ENCODE measurements at places on chromosomes 2 and 18.
A peak's percentile ranks its signal among the peaks of the same experiment; 100 is the strongest.

- no peak for DNase-seq
These were observed 133.4 kb downstream of the PLCL1 start for GRCh38 chr2:197937814-197938213.

DNA sequence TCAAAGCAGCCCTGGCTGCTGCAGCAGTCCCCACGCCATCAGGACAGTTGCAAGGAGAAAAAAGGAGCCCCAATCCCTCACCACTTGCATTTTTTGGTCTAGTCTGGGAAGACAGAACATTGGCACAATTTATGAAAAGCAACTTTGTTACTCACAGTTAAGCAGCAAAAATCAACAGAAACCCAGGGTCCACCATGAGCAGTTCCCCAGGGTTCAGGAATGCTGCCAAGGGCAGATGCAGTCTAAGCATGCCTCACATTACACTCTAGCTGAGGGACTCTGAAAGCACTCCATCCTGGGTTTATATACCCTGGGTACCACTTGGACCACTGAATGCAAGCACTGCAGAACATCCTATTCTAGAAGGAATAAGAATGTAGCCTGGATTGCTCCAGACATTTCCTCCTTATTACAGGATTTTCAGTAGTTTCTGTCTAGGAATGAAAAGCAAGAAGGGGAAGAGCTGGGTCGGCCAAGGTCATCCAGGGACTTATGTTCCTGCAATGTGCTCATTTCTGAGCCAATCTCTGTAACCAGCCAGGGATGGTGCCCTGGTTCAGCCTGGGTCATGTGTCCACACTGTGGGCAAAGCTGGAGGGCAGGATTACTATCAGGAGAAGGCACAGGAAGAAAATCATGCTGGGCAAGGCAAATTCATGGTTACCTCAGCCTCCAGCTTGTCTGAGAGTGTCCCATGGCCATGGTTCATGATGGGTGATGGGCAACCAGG lies 19.5 kb upstream of the TMEM163 start:
- DNase-seq, result no peak

- no peak for DNase-seq
These were observed 46.3 kb downstream of the COPS8 start for GRCh38 chr2:237131749-237132533.

DNA sequence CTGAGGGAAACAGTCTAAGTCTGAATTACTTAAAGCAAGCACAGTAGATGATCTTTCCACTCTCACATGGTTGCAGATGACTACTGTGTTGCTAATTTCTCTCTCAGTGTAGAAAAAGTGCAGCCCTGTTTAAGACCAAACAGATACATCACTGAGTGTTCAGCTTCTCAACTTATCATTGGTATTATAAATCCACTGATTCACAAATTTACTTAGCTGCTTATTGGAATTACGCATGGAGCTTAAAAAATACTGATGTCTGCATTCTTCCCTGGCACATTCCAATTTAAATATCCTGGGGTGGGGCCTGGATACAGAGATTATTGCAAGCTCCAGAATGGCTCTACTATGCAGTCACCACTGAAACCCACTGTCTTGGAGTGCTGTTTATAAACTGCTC lies 411.2 kb downstream of the RND3 start:
- no peak for DNase-seq

- DNase-seq, result no peak
These were observed 315.6 kb downstream of the IRS1 start for GRCh38 chr2:226483745-226484619.

- peak; percentile 24 for DNase-seq
These were observed 37.9 kb downstream of the GALNT1 start for GRCh38 chr18:35619464-35619863.

DNA sequence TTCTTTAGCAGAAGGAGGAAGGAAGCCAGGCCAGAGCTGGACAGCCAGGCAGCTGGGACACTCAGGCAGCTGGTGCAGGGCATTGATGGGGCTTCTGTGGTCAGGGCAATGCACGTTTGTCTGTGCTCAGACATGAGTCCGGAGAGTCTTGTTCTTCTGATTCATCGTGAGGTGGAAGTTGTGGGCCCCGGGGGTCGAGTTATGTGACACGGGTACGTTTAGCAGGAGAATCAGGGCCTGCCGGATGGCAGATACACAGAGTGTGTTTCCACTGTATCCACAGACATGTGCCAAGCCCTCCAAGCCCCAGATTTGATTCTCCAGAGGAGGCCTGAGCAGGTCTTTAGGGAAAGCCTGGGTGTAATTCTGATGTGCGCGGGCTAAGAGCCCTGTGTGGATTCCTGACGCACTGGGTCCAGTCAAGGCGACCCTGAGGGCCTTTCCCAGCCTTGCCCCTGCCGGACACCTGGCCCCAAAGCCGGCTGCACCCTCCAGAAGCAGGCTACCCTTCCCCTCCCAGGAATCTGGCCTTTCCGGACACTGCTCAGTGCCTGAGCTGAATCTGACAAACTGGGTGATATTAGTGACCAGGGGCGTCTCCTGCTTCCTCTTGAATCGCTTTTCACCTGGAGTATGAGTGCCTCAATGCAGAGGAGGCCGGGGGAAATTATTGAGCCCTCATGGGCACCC lies 10.1 kb downstream of the ARHGEF4 start:
- no peak for DNase-seq

DNA sequence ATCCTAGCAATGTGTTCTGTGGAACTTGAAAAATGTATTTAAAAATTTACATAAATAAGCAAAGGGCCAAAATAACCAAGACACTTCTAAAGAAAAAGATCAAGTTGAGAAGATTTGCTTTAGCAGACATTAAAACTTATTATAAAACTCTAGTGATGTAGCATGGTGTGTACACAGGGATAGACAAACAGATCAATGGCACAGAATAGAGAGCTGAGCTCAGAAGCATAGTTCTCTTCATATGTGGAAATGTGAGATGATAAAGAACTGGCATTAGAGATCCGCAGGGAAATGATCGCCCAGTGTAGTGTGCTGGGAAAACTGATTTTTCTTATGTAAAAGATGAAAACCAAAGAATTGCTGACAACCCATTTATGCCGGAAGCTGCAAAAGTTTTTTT lies 39.4 kb downstream of the SERPINB8 start:
- DNase-seq, result no peak

GRCh38 chr2:134912361-134912760 lies 6.3 kb upstream of the CCNT2 start:
- no peak for DNase-seq

GRCh38 chr2:237041231-237041630 lies 44.5 kb upstream of the COPS8 start:
- DNase-seq, result no peak

- no peak for DNase-seq
These were observed 839.9 kb downstream of the BCL11A start for GRCh38 chr2:59713577-59713976.

DNA sequence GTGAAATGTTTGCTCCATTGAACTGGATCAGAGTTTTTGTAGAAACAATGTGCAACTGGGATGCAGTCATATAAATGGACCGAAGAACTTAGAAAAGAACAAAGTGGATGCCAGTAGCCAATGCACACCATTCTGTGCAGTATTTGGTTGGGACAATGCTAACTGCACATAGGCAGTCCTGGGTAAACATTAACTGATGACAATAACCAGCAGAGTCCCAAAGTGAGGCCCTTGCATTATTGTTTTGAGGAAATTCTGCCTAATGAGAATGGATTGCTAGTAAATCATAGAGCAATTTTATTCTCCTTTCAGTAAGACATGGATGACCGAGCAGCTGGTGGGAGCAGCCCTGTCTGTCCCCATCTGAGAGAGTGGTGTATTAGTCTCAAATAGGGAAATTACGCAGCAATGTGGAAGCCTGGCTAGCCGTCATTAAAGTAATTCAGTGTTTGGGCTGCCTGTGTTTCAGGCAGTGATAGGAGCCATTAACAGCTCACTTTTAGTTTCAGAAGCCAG lies 94.9 kb downstream of the KCTD1 start:
- no peak for DNase-seq

DNA sequence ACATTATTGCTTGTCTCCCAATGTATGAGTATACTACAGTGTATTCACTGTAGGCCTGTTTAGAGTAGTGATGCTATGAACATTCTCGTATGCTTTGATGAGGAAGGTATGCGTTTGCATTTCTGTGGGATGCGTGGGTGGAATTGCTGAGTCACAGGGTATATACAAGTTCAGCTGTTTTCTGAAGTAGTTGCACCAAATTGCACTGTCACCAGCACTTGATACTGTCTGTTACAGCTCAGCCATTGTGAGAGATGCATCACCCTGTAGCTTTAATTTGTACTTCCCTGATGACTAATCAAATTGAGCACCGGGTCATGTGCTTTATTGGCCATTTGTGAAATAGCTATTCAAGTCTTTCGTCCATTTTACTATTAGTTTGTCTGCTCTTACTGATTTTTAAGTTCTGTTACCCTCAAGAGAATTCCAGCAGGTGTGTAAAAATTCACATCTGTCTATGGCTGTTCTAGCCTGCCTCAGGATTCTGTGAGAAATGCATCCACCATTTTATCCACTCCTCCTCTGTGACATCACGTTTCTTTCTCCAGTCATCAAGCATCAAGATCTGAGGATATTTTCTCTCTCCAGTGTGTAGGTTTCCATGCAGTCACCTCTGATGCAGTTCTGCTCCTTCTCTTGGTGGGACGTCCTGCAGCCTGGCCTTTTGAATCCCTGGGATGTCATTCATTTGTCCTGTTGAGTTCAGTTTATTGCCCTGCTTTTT lies 72.5 kb downstream of the DGKD start:
- no peak for DNase-seq

- no peak for DNase-seq
These were observed 196.6 kb upstream of the LHCGR start for GRCh38 chr2:48952143-48952542.

GRCh38 chr18:52228166-52228565 lies 111.8 kb upstream of the DCC start:
- DNase-seq, result no peak

Measured in head of caudate nucleus (tissue), 42 donors.